ENCODE measurements at places on chromosomes 3 and 15.
A peak's percentile ranks its signal among the peaks of the same experiment; 100 is the strongest.

DNA sequence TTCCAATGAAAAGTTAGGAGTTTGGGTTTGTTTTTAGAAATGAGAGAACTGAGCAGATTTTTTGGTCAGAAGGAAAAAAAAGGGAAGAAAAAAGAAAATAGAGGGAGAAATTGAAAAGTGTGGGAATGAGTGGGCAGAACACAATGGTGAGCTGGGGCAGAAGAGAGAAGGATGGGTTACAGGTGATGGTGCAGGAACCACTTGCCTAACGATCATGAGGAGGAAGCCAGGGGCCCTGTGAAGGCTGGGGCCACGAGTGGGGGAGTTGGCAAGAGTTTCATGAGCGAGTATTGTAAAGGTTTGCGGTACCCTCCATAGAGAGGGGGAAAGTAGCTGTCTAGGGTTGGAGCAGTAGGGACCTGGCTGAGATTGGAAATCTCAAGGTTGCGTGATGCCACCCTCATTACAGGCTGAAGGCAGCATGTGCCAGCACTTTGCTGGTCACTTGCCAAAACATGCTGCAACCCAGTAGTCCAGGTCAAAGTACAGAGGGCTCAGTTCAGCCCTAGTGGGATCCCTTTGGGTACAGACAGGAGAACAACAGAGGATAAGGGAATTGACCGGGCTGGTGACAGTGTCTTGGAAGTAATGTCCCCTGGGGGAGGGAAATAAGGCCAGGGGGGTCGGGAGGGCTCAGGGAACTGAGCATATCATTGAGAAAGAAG, 6.6 kb downstream of the IVD start:
- no peak for DNase-seq

- DNase-seq = no peak
These were observed 5.3 kb downstream of the CHST2 start for GRCh38 chr3:143124601-143125520.

DNA sequence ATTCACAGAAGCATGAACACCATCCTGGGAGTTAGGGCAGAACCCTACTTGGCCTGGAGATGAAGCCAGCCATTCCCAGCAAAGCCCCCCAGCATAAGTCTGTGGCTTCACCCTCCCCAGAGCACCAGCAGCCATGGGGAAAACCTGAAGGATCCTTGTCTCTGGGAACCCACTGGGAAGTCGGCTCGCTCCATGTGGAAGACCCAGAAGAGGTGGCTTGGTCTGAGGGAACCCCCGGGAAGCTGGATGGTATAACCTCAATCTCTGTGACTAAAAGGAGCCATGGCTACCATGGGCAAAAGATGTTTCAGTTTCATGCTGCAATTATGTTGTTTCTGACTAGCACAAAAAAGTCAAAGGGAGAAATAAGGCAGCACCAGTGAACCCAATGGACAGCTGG, 11.8 kb upstream of the RPUSD3 start:
- no peak for DNase-seq

DNA sequence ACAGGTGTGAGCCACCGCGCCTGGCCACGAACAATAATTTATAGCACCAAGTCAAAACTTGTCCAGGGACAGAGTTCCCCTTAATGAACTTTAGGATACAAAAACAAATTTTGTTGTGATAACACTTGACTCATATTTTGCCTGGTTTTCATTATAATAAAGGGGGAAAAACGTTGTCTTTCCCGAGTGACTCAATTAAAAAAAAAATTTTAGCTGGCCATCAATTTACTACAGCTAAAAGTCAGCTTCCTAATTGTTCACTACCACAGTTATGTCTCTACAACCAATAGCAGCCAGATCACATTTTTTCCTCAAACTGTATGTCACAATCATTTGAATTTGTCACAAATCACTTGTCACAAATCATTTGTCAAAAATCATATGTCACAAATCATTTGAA, 116.0 kb downstream of the P3H2 start:
- no peak for DNase-seq

DNA sequence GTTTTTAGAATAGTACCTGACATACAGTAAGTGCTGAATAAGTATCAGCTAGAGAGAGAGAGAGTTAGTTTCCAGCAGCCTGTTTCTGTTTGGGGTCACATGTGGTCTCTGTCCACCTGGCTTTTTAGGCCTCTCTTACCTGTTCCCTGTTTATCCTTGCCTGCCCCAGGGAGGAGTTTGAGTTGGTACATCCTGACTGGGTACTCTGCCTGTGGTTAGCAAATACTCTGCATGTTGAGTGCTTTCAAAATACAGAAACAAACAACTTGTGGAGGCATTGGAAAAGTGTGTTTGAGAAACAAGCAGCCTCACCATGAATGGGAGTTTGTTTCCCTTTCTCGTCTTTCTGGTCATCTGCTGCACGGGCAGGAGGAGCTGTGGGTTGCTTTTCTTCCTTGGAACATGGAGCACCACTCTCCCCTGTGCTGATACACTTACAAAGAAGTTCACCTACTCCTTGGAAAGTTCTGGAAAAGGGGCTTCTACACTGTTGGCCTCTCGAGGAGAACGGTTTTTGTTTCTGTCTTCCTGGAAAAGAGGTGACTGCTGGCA, 166.1 kb downstream of the PGPEP1L start:
- no peak for DNase-seq

DNA sequence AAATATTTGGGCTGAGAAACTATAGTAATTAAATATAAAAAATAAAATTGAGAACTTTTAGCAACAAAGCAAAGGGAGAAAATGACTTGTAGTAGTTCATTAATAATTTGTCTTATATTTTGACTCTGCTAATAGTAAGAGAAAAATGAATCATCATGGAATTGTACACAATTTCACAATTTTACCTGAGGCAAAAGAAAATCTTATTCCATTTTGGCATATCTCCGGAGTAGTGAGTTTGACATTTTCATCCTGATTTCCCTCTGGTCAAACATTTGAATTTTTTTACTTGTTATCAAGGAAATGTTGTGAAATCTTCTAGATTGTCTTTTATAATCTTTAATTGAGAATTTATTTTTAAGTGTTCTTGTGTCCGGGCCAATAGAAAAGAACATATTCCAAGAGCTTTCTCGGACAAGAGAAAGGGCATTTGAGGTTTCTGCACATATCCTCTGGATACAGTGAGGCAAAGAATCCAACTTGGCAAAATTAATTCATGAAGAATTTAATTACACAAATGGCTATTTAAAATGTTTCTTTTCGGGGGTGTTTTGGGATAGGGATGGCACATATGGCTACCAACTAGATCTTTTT, 89.3 kb upstream of the IGSF10 start:
- no peak for DNase-seq

DNA sequence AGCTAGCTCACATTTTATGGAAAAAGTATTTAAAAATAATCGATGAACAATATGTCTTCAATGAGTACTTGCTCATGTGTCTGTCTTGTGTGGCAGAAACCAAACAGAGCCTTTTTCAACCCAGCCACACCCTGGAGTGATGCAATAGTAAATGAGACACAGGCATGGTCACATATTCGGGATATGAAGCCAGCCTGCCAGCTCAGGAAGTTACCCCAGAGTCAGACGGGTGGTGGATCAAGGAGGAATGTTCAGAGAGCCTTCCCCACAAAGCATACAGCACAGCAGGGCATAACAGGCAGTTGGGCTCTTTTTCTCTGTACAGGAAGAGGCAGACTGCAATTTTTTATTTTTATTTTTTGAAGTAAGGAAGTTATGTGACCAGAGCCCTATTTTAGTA, 27.3 kb downstream of the LARP6 start:
- DNase-seq = peak; percentile 81

DNA sequence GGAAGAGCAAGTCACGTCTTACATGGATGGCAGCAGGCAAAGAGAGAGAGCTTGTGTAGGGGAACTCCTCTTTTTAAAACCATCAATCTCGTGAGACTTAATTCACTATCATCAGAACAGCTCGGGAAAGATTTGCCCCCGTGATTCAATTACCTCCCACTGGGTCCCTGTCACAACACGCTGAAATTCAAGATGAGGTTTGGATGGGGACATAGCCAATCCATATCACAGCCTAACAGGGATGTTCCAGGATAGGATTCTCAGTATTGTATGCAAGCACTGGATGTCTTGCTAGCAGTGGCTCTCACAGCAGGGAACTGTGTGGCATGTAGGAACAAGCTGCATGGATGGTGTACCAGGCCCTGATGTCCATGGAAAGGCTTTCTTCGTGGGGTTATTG, 47.8 kb upstream of the SLC24A5 start:
- no peak for DNase-seq

- DNase-seq = no peak
These were observed 125.7 kb downstream of the TCF12 start for GRCh38 chr15:57044072-57044702.

DNA sequence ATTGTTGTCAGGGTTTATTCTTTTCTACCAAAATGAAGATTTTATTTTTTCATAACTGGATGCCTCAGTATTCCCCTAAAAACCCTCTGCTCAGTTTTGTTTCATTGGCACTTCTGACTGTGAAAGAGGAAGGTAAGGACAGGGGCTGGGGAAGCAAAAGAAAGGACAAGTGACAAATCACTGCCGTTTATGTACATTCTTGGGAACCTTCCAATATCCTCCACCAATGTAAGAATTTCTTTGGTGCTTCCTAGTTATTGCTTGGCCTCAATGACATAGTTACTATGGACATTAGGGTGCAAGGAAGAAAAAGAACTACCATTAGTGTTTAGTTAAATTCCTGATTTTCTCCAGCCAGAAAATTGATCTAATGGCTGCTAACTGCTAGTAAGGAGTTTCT, 131.0 kb upstream of the C15orf61 start:
- peak; percentile 42 for DNase-seq

- DNase-seq = peak; percentile 74
These were observed 27.6 kb upstream of the TRPM1 start for GRCh38 chr15:31128919-31129768.

DNA sequence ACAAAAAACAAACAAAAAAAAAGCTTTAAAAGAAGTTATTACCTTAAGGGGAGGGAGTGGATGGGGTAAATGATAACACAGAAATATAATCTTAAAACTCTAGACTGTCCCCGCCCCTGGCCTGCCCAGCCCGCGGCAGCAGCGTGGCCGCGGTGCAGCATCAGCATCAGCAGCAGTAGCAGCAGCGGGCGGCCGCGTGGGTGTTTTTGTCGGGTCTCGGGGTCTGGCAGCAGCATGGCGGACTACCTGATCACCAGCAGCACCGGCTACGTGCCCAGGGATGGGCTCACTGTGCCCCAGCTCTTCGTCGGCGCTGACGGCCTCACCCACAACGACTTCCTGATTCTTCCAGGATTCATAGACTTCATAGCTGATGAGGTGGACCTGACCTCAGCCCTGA, 80.0 kb upstream of the ANKRD28 start:
- no peak for DNase-seq

DNA sequence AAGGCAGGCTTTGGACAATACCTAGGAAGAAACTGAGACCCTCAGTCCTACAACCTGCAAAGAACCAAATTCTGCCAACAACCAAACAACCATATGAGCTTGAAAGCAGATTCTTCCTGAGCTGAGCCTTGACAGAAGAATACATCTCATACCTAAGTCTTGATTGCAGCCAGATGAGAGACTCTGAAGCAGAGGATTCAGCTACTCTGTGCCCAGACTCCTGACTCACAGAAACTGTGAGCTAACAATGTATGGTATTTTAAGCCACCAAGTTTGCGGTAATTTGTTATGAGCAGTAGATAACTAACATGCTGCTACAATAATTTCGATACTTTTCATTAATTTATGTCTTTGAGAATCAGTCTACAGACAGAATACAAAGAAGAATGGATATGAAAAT, 325.1 kb upstream of the CBLB start:
- DNase-seq = no peak

DNA sequence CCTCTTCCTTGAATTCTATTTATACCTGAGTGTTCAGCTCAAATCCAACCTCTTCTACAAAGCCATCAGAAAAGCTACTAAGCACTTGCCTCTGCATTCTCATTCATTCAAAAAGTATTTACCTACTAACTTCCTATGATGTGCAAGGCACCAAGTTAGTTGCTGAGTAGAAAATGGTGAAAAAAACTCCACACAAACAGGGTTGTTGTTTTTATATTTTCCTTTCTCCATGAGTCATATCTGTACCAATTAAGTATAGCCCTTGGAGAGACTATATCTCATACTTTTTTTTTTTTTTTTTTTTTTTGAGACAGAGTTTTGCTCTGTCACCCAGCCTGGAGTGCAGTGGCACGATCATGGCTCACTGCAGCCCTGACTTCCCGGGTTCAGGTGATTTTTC, 67.7 kb downstream of the IGF2BP2 start:
- DNase-seq = no peak

DNA sequence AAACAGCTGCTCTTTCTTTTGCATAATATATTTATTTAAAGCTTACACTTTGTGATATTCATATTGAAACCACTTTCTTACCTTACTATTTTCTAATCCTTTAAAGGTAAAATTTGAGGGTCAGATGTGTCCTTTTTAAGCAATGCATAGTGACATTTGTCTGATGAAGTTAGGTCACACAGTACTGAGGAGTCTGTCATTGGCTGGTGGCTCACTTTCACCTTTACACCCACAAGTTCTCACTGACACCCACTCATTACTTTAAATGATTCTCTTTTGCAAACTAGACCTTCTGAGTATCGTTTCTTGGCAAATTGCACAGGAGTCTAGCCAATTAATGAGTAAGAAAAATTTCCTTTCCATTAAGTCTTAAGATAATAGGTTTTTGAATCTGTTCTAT, 758.3 kb upstream of the ARPP21 start:
- DNase-seq = no peak

DNA sequence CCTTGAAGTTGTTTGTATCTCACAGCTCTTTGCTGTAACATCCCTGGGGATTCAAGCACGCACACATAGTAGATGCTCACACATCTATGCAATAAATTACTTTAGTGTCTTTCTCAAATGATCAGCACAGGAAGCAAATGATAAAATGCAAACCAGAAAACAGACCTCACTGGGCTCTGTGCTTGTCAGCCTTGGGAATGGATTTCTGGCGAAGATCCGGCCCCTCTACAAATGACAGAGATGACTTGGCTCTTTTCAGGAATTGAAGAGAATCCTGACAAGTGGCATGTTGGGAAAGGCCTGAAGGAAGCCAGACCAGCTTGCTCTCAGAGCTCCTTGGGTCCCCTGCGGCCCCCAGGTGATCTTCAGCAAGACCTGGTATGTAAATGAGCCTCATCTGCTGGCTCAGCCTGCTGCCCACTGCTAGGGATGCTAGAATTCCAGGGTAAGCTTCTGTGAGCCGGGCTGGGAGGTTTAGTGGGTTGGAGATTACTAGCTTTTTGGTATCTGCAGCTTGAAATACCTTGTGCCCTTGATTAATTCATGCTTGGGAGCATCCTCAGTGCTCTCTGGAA, 54.1 kb downstream of the LPP start:
- DNase-seq = no peak

GRCh38 chr3:169998668-169999131, 32.1 kb downstream of the SEC62 start:
- DNase-seq = no peak

DNA sequence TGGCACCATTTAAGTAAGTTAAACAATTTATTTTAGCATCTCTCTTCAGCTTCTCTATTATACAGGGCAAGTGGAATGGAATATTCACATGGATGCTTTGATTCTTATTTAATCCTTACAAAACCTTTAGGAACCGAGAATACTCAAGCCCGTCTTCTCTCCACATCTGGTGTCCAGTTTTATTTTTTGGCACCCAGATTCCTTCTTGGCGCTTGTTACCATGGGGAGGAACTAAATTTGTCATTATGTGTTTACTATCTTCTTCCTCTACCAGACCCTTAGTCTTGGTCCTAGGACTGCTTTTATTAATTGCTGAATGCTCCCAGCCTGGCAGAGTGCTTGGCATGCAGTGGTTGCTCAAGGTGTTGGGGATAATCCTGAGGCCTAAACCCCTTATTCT, 138.8 kb downstream of the CACNA2D3 start:
- no peak for DNase-seq

All from suppressor macrophage treated with lipopolysaccharide for 1 hour (primary cell).